ENCODE measurements at places on chromosomes 13 and 19.

- DNase-seq: no peak
These were observed 196.7 kb downstream of the TBC1D4 start for GRCh38 chr13:75285310-75285709.

DNA sequence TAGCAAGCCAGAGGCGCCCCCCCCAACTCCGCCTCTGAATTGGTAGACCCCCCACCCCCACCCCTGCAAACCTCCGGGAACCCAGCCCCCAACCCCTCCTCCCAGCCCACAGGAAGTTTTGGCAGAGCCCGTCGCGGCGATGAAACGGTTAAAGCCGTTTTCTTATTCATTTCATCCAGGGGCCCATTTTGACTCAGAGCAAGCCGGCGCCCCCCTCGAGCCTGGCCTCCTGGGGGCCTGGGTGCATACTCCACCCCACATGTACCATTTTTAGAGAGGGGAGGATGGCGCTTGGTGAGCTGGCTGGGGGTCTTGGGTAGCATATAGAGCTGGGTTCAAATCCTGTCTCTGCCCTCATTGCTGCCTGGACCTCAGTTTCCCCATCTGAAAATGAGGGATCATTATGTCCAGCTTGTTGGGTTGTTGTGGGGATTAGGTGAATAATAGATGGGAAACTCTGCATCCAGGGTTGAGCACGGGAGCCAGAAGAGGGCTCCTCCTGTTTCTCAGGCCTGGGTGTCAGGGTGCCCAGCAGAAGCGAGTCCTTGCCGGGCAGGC is 7.9 kb upstream of the JUNB start:
- no peak for DNase-seq

- DNase-seq: no peak
These were observed 8.2 kb downstream of the PROZ start for GRCh38 chr13:113166681-113167080.

GRCh38 chr13:76975863-76976262 is 16.0 kb upstream of the CLN5 start:
- no peak for DNase-seq

- DNase-seq: no peak
These were observed 37.3 kb downstream of the ENOX1 start for GRCh38 chr13:43749503-43749902.

DNA sequence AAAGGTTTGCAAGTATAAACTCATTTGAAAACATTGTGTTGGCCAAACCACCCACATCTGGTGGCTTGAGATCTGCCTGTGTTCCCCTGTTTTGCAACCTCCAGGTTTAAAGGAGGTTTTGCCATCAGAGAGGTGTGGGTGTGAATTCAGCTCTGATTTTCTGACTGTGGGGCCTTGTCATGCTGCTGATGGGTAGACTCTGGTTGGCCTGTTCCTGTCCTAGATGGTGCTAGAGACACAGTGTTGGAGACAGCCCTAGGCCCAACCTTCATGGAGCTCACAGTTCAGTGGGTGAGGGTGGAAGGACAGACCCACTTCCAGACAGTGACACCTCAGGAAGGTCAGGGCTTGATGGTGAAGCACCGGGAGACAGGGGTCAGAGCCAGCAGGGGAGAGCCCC is 7.5 kb downstream of the RAB4B start:
- no peak for DNase-seq

- DNase-seq: no peak
These were observed 343.9 kb downstream of the PCDH9 start for GRCh38 chr13:66886264-66886663.

GRCh38 chr13:36261976-36262375 is 35.6 kb downstream of the CCDC169 start:
- DNase-seq: no peak

DNA sequence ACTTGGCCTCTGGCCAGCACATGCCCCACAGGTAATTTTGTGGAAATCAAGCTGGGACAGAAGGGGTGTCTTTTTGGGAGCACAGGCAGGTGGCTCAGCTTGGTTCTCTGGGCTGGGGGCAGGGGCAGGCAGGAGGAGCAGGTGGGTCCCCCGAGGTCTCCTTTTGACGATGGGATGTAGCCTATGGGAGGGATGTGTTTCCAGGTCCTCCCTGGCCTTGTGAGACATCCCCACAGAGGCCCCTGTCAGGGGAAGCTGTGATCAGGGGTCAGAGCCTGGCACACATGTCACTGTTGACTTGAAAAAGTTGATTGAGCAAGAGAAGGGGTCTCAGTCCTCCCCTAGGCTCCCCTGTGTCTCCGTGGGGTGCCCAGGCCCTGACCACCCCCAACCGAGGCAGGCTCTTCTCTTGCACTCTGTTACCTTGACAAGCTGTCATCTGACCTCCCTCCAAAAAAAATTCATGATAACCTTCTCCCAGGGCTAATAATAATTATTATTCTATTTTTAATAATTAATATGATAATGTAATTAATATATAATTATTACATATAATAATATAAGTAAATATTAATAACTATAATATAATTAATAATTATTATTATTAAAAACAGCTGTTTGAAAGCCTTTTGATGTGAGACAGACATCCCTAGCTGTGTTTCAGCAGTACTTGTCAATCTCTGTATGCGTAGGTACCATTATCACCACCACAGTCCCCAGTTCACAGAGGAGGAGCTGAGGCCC is 116.2 kb downstream of the ZDHHC20 start:
- no peak for DNase-seq

GRCh38 chr19:53079313-53079924 is 23.8 kb downstream of the ZNF160 start:
- no peak for DNase-seq

DNA sequence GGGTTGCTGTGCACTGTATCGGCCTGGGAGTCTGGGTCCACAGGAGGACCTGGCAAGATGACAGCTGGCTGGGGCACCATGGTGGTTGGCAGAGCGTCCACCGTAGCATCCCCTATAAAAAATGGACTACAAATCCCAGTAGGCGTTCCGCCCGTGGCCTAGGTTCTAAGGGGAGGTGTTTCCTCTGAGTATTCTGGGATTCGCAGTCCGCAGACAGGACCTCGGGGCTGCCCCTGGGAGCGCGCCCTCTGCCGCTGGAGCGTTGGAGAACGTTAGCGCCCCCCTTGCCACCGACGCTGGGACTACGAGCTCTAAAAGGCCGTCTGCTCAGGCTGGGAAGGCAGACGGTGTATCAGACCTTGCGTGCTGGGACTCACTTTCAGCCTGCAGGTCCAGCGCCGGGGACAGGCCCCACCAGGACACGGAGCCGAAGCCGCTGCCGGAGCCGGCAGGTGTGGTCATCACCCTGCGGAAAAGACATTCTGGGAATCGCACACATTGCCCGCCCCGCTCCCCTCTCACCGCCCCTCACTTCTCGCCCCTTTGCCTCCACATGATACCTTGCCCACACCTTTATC is 372 bp downstream of the DNAAF3 start:
- DNase-seq: no peak

- no peak for DNase-seq
These were observed 459.8 kb downstream of the FGF14 start for GRCh38 chr13:101942038-101942437.

- DNase-seq: no peak
These were observed 44.8 kb upstream of the ALOX5AP start for GRCh38 chr13:30690282-30691188.

GRCh38 chr13:61927648-61928047 is 512.0 kb upstream of the PCDH20 start:
- DNase-seq: no peak

- DNase-seq: no peak
These were observed 32.8 kb downstream of the TINCR start for GRCh38 chr19:5534787-5535586.

GRCh38 chr19:41708481-41708880 is at the start of gene CEACAM5:
CEACAM5 (plus strand) TSS chr19:41708626; CDS start chr19:41708732, 106 bp downstream.
- DNase-seq: no peak

DNA sequence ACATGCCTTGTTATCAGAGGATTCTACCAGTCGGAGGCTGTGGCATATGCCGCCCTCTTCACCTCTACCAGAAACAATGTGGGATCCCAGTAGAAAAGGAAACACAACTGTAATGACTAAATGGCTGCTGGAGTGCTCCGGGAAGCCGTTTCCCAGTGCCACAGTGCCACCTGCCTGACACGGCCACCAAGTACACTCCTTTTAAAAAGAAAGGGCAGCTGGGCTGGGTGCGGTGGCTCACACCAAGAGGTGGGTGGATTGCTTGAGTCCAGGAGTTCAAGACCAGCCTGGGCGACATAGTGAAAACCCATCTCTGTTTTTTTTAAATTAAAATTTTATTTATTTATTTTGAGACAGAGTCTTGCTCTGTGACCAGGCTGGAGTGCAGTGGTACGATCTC is 67.3 kb downstream of the TRPM4 start:
- DNase-seq: no peak

DNA sequence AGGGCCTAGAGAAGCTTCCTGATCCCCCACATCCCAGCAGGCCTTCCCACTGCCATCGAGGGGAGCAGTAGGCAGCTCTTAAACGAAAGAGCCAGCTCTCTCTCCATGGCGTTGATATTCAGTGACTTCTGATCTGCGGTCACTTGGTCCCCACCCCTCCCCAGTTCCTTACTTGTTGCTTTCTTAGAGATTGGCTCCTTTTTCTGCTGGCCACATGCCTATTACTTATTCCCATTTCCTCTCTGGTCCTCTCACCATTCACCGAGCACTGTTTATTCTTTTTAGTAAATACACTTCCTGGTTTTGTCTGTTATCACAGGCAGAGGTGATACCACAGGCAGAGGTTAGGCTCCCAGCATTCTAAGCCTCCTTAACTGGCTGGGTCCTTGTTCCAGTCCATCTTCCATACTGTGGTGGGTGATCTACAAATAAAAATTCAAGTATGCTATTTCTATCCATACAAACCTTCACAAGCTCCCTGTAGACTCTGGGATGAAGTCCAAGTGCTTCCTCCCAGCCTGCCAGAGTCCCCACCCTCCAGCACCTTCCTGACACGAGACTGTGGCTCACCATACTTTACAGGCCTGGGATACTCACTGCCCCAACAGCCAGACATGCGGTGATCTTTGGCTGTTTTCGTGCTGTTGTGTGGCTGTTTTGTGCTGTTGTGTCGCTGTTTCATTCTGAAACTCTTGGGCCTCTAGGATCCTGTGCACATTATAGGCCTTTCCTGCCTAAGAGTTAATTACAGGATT is 315.9 kb downstream of the ATP8A2 start:
- no peak for DNase-seq

GRCh38 chr19:6540918-6541689 is 10.3 kb downstream of the TNFSF9 start:
- no peak for DNase-seq

DNA sequence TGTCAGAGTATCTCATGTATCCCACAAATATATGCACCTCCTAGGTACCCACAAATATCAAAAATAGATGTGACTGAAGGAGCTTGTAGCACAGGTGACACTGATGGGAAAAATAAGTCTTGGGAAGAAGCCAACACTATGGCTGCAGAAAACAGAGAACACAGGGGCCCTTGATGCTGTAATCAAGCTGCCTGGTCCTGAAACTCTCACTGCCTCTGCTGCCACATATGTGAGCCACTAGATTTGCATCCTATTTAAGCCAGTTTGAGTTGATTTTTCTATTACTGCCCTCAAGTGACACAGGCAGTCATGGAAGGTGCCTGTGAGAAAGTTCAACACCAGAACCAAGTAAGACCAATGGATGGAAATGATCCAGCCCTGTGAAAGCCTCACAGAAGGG is 720.8 kb downstream of the UQCRFS1 start:
- no peak for DNase-seq

GRCh38 chr19:4234142-4234861 is 5.0 kb downstream of the EBI3 start:
- DNase-seq: no peak

DNA sequence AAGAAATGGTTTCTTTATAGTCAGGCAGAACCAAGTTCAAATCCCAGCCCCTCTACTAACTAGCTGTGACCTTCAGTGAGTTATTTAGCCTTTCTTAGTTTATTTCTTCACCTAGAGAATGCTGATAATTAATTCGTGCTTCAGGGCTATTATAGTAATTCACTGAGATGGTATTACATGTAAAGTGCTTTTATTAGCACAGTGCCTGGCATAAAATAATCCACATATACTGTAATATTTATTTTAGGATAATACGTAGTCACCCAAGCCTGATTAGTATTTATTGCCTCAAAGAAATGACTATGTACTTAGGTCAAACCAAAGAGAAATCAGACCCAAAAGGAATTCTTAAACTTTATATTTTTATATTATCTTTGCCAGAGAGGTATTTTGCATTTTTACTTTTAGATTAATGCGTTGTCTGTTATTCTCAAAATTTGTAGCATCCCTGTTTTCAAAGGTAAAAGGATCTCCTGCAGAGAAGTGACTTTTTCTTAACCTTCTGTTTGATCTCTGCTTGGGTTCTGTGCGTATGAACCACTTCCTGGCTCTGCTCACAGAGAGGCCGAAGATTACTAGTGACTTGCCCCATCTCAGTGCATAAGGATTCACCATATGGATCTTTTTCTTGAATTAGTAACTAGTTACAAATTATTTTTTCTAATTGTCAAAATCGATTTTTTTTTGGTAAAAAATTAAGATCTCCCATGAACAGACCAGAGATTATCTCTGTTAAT is 19.7 kb downstream of the UBAC2 start:
- DNase-seq: no peak

- DNase-seq: no peak
These were observed 686.7 kb downstream of the DIAPH3 start for GRCh38 chr13:59477011-59477410.

DNA sequence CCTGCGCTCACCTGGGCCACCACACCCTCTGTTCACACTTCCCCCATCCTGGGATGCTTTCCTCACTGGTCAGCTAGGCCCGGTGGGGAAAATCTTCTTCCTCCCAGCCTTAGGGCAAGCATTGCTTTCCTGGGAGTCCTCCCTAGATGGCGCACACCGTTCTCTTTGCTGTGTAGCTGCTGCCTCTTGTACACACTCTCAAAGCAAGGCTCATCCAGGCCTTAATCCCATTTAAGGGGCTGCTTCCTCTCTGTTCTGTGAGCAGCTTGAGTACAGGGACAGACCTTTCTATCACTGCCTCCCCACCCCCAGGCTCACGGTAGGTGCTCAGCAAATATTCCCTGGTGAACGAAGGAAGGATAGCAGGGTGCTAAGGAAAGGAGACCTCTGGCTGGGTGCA is 11.1 kb downstream of the SLC7A10 start:
- DNase-seq: no peak

- DNase-seq: no peak
These were observed 110.0 kb downstream of the RGCC start for GRCh38 chr13:41567363-41567762.

DNA sequence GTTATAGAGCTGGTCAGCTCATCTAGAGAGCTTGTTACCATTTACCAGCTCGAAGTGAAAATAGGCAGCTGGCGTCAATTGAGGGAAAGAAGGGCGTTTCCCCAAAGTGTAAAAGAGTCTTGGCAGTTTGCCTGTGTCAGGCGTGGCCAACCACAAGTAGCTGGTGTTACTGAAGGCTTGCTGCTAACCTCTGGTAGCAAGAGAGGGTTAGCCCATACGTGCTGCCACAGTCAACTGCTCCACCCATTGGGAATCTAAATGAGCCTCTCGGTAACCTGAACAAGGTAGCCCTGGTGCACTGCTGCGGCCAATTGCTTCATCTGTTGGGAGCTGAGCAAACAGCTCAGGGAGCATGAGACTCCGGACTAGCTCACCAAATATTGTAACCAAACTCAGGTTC is 314.9 kb upstream of the SLITRK5 start:
- DNase-seq: no peak

- no peak for DNase-seq
These were observed 21.9 kb downstream of the IPO5 start for GRCh38 chr13:97975280-97975847.

- DNase-seq: no peak
These were observed 245.1 kb downstream of the KCTD12 start for GRCh38 chr13:76641056-76641455.

Data from stimulated activated CD8-positive, alpha-beta memory T cell treated with anti-CD3 and anti-CD28 coated beads, Interleukin-2, amount 100 ng/mL, for 1 hour (primary cell).